HuH-7.5 (cell line): ENCODE measurements at places on chromosomes 1 and 21.

- no peak for DNase-seq
Observed at GRCh38 chr1:205456868-205457745, 1.3 kb upstream of the BLACAT1 start.

GRCh38 chr1:67749844-67750690, 65.1 kb downstream of the GADD45A start:
- no peak for DNase-seq

GRCh38 chr1:199691540-199691939, 336.0 kb upstream of the NR5A2 start:
- DNase-seq = no peak

DNA sequence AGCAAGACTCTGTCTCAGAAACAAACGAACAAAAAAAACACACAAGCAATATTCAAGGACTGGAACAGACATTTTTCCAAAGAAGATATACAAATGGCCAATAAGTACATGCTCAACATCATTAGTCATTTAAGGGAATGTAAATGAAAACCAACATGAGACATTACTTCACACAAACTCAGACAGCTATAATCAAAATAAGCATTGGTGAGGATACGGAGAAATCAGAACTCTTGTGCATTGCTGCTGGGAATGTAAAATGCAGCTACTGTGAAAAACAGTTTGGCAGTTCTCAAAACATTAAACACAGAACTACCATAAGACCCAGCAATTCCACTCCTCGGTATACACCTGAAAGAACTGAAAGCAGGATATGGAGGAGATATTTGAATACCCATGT, 15.4 kb downstream of the NOL9 start:
- no peak for DNase-seq

GRCh38 chr1:19313636-19313959, 1.5 kb downstream of the SLC66A1 start:
- DNase-seq = no peak

GRCh38 chr21:39774227-39774626, 29.2 kb downstream of the IGSF5 start:
- no peak for DNase-seq

DNA sequence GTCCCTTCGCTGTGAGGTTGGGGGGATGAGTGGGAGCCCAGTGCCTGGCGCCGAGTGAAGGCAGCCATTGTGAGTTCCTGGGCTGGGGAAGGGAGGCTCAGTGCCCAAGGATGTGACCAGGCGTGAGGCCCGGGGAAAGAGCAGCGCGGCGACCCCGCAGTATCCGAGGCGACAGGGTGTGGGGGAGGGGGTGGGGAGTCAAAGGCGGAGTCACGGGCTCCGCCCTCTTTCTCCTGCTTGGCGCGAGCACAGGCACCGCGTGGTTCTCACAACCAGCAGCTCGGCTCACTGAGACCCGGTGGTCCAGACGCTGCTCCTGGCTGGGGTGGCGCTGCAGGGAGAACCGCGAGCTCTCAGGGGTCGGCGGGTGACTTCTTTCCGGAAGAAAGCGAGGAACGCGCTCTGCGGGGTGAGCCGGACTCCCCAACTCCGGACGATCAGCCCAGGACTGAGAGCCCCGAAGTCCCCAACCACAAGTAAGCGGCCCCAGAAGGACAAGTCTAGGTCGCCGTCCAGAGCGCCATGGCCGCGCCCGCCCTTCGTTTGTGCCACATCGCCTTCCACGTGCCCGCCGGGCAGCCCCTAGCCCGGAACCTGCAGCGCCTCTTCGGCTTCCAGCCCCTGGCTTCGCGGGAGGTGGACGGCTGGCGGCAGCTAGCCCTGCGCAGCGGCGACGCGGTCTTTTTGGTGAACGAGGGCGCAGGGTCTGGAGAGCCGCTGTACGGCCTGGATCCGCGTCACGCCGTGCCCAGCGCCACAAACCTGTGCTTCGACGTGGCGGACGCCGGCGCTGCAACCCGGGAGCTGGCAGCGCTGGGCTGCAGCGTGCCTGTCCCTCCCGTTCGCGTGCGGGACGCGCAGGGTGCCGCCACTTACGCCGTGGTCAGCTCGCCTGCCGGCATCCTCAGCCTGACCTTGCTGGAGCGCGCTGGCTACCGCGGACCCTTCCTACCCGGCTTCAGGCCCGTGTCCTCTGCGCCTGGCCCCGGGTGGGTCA, at the start of gene HPDL:
HPDL (plus strand) TSS at position 269 of the 997 bp plus-strand sequence; CDS start at position 523, 254 bp downstream.
- DNase-seq = no peak

GRCh38 chr1:206094024-206094423, 23.2 kb downstream of the AVPR1B start:
- no peak for DNase-seq

DNA sequence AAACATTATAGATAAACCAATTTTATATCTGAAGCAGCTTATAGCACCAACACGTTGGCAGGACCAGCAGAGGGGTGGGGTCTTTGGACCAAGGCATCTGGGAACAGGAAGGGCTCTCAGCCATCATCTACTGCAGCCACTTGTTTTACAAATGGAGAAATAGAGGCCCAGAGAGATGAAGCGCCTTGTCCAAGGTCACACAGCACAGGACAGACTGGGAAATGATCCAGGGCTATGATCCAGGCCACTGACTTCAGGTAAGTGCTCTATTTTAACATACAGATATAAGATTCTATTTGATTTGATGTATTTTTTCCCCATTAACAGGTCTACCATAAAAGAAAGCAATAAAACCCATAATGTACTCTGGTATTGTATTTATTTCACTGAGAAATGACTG, 16.9 kb downstream of the GADD45A start:
- no peak for DNase-seq

- DNase-seq = no peak
Observed at GRCh38 chr1:174995916-174996315, 3.8 kb upstream of the CACYBP start.

GRCh38 chr1:206960676-206961386, 9.4 kb downstream of the FCAMR start:
- no peak for DNase-seq

GRCh38 chr1:197391303-197392226, 123.5 kb downstream of the CRB1 start:
- no peak for DNase-seq

DNA sequence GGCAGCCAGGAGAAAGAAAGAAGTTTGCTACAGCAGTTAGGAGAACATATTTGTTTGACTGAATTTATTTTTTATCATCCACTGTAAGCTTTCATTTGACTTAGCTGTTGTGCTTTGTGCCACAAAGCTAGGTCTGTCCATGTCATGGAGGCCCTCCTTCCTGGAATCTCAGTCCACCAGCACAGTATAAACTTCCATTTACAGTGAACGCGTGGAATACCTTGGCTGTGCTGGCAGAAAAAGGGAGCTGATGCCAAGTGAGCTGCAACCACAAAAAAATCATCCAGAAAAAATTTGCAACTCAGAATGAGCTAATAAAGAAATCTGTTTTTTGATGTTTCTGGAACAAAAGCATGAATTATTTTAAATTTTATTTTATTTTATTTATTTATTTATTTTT, 72.6 kb downstream of the ATP6V1G3 start:
- DNase-seq = no peak

GRCh38 chr1:63122079-63122478, 200.3 kb upstream of the FOXD3 start:
- DNase-seq = no peak

DNA sequence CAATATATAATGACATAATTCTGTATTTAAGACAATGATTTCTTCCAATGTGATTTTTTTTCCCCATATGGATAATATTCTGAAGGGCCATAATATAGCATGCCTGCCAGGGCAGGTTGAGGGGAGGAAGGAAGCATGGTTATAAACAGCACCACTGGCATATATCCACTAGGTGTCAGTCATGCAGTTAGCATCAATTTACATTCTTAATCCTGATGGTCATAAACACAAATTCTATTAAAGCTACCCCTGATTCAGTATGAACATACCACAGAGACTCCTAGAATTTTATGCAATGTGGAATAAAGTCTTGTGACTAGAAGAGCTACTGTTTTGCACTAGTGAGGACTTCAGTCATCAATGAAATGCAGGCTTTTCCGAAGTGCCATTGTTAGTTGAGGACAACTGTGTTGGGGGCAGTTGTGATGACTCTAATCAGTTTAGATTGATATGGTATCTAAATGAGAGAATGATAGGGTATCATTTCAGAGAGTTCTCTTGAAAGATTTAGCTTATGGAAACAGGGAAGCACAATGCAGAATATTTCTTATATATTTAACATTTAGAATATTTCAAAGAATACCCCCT, 342.7 kb upstream of the NR5A2 start:
- peak; percentile 12 for DNase-seq

DNA sequence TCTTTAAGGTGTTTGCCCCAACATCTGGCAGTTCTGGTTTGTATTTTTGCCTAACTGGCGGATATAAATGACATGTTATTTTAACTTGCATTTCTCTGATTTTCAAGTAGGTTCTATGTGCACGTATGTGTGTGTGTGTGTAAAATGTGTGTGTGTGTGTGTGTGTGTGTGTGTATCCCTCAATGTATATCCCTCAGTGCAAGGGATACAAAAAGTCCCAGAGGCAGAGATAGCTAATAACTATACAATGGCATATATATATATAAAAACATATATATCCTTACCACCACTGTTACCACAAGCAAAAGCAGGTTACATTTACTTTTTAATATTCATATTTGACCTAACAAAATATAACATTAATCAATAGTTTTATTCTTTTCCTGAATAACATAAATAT, 95.0 kb upstream of the NR5A2 start:
- DNase-seq = no peak

GRCh38 chr1:33334081-33334552, 13.2 kb upstream of the A3GALT2 start:
- DNase-seq = no peak

DNA sequence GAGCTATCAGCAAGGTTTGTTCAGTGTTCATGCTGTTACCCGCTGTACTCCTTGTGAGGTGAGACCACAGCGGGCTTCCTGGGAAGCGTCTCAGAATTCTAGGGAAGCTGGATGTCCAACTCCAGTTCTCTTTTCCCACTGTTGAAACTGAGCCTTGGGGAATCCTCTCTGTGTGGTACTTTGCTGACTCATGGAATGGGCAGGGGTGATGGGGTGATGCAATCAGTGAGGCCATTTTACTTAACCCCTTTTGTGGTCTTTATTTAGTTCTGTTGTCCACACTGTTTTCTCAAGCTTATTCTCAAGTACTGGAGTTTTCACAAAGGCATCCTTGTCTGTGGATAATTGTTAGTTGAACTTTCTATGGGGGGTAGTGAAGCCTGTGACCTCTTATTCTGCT, 42.6 kb downstream of the ACKR1 start:
- no peak for DNase-seq

DNA sequence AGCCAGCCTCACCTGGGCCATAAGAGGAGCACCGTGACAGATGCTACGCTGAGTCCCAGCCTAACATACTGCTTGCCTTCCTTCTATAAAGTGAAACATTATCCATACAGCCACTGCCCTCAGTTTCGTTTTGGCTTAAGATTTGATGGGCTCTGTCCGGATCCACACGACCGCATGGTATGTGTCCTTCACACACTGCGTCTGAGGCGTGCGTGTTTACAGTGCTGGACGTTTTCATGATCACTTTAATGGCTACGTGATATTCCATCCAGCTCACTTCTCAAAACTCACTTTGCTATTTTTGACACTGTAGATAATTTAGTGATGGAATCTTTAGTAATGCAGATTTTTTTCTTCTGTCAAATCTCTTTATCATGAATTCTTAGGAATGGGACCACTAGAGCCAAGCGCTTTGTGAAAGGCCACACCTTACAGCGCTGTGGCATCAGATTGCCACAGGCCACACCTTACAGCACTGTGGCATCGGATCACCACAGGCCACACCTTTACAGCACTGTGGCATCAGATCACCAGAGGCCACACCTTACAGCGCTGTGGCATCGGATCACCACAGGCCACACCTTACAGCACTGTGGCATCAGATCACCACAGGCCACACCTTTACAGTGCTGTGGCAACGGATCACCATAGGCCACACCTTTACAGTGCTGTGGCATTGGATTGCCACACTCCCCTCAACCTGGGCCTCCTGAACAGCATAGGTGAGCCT, 47.1 kb downstream of the PRDM15 start:
- no peak for DNase-seq

GRCh38 chr1:205481629-205482151, 22.8 kb upstream of the CDK18 start:
- no peak for DNase-seq
